Ecto neural progenitor cell (in vitro differentiated cells): ENCODE measurements at places on chromosomes 16 and 17.

- no peak for DNase-seq
Measured at GRCh38 chr16:69848637-69849545, 86.8 kb downstream of the WWP2 start.

DNA sequence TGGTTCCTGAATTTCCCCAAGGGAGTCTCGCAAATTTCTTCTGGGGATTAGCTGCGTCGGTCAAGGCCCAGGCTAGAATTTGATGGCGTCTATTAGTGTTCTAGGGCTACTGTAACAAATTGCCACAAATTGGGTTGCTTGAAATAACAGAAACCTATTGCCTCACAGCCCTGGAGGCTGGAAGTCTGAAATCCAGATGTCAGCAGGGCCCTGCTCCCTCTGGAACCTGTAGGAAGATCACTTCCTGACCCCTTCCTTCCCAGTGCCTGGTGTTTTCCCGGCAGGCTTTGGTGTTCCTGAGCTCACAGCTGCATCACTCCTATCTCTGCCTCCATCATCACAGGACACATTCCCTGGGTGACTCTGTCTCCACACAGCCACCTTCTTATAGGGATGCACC, 24.4 kb downstream of the DHRS7C start:
- DNase-seq, result no peak

- DNase-seq, result peak; percentile 61
Measured at GRCh38 chr16:19071811-19072777, 4.7 kb downstream of the COQ7 start.

DNA sequence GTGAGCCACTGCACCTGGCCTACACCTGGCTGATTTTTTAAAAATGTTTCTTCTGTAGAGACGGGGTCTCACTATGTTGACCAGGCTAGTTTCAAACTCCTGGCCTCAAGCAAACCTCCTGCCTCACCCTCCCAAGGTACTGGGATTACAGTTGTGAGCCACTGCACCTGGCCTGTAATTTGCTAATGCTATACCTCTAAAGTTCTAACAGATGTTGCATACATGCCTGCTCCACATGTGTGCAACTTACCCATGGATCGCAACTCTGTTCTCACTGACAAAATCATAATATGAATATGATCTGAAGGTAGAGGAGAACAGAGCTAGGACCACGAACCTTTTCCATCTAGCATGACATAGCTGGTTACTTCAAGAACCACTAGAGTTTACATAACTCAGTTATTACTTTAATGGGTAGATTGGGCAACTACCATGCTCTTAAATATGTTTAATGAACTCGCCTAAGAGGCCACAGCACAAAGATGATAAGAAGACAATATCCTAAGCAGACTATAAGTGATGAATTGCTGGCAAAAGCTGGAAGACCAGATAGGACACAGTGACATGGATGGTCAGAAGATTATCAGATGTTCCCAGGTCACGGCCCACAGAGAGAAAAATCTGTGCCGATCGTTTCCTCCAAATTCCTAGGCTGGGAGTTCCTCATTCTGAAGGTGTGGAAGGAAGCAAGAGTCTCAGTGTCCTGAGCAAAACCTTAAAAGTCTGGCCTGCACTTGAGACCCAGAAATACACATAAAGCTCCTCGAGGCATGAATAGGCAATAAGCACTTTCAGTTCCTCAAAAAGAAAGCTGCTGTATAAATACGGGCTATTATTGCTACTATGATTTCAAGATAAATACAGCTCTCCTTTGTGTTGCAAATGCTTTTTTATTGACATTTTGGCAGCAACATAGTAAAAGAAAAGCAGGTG, 53.6 kb upstream of the ICAM2 start:
- DNase-seq, result no peak

- DNase-seq, result no peak
Measured at GRCh38 chr17:81454473-81454872, 58.1 kb downstream of the ACTG1 start.

DNA sequence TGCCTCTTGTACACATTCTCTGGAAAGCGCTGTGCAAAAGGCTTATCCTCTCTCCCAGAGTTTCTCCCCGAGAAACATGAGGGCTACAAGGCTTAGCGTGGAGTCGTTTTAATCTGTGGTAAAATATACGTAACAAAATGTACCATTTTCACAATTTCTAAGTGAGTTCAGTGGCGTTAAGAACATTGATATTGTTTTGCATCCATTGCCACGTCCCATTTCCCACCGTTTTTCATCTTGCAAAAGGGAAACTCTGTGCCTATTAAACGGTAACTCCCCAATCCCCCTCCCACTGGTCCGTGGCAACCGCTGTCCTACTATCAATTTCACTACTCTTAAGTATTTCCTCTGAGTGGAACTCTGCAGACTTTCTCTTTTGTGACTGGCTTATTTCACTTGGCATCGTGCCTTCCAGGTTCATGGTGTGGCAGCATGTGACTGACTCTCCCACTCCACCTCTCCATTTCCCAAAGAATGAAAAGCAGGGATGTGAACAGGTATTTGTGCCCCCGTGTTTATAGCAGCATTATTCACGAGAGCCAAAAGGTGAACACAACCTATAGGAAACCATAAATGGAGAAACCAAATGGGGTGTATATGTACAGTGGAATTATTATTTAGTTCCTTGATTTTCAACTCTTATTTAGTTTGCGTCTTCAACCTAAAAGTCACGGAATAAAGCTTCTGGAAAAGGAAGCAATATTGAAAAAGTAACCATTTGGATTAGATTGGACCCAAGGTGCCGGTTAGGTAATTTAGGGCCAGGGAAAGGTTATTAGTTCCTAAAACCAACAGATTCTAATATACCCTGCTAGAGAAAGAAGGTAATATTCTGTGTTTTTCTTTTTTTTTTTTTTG, 1.1 kb upstream of the USP32 start:
- no peak for DNase-seq

DNA sequence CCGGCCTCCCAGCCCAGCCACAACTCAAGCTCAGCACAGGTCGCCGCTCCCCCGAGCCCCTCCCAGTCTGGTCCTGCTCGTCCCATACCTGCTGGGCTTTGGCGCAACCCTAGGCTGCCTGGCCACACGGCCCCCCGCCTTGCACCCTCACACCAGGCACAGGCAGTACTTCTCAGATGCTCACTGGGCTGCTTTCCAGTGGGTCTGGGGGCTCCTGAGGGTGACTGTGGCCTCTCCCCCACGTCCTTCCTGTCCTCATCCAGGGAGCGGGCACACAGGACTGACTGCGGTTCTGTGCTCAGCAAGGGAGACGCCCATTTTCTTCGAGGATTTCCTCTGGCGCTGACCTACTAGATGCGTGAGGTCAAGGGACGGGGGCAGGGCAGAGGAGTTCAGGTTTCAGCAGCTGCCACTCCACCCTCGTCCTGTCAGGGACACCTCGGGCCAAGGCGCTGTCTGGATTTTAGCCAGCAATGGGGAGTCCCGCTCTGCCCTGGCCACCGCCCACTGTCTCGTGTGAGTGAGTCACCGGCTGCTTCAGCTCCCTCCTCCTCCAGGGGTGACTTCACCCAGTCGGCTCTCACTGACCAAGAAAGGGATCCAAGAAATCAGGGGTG, 115.8 kb downstream of the NPIPB11 start:
- DNase-seq, result peak; percentile 83

- no peak for DNase-seq
Measured at GRCh38 chr16:49964973-49965372, 60.1 kb upstream of the CNEP1R1 start.

DNA sequence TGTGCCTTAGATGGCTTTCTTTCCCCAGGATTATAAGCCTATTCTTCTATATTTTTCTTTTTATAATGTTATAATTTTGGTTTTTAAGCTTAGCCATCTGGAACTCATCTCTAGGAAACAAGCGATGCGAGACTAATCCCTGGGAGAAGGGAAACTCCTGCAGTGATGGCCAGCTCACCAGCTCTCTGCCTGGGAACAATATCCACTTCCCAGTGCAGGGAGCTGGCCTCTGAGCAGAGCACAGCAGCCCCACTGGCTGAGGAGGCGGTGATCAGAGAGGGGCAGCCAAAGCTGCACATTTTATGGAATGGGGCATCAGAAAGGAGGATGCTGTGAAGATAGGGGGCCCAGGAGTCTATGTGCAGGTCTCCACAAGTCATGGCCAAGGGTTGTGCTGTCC, 183.3 kb downstream of the LGALS9B start:
- DNase-seq, result peak; percentile 71

DNA sequence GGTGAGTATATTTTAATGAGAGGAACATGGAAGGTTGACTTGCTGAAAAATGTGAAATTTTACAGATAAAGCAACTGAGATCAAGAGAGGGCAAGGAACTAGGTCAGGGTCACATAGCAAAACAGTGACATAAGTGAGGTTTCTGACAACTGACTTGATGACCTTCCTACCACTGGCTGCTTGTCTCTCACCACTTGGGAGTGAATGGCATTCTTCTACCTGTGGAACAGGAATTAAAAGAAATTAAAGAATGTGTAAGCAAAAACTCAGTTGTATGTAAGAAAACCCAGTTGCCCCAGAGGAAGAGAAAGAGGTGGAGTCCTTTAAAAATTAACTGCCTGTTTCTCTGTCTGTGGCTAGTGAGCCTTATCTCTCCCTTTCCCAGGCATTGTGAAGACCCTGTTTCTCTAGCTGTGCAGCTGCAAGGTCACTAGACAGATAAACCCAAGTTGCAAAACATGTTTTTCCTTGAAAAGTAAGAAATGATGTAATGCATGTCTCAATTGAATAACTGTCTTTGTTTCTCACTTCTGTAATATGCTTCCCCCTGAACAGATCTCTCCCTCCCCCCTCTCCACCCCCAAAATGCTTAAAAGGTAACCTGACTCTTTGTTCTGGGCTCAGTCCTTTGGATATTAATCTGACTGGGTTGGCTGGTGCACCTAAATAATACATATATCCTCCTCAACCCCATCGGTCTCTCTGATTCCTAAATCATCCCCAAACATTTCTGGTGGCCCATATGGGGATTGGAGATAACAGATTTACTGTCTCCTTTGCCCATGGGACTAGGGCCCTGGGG, 23.4 kb downstream of the ACSM1 start:
- DNase-seq, result no peak

- no peak for DNase-seq
Measured at GRCh38 chr17:27327871-27328270, 34.0 kb downstream of the WSB1 start.

DNA sequence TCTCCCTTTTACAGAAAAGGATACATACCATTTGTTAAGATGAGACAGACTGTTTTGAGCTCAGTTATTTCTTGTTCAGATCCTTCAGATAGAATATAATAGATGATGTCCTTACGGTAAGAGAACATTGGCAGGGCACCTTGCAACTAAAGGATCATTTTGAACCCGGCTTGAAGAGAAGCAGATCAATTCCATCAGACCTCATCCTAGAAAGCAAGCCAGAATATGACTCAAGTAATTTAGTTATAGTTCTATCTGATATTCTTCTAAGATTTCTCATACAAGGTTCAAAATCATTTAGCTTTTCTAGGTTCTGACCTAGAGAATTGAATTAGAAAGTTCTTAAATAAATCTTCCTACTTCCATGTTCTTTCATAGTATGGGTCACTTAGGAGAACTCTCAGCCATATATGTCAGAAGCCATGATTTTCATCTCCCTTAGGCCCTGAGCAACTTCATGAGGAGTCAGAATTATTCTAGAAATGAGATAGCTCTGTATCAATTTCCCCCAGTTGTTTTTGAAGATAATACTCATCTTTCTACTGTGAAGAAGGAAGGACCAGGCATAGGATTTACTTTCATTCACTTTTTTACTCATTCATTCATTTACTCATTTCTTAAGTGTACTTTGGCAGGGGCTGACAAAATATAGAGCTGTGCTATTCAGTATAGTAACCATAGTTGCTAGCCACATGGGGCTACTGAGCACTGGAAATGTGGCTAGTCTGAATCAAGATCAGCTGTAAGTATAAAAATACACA, 2.5 kb upstream of the CMTM1 start:
- DNase-seq, result no peak

DNA sequence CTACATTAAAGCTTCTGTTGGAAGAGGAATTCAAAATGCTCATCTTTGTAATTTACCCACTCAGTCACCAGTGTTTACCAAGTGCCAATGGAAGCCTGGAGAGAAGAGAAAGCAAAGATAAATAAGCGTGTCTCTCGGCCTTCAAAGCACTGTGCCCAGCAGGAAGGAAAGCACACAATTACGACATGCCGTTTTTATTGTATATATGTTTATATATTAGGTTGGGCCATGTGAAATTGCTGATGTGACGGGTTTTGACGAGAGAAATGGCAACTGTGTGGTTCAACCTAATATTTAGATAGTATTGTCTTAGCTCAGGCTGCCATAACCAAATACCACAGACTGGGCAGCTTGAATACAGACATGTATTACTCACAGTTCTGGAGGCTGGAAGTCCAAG, 79.3 kb upstream of the HSBP1 start:
- no peak for DNase-seq

- DNase-seq, result no peak
Measured at GRCh38 chr16:2429771-2430663, 770 bp downstream of the CCNF start.

- no peak for DNase-seq
Measured at GRCh38 chr17:80855948-80856862, 135.4 kb upstream of the CHMP6 start.

DNA sequence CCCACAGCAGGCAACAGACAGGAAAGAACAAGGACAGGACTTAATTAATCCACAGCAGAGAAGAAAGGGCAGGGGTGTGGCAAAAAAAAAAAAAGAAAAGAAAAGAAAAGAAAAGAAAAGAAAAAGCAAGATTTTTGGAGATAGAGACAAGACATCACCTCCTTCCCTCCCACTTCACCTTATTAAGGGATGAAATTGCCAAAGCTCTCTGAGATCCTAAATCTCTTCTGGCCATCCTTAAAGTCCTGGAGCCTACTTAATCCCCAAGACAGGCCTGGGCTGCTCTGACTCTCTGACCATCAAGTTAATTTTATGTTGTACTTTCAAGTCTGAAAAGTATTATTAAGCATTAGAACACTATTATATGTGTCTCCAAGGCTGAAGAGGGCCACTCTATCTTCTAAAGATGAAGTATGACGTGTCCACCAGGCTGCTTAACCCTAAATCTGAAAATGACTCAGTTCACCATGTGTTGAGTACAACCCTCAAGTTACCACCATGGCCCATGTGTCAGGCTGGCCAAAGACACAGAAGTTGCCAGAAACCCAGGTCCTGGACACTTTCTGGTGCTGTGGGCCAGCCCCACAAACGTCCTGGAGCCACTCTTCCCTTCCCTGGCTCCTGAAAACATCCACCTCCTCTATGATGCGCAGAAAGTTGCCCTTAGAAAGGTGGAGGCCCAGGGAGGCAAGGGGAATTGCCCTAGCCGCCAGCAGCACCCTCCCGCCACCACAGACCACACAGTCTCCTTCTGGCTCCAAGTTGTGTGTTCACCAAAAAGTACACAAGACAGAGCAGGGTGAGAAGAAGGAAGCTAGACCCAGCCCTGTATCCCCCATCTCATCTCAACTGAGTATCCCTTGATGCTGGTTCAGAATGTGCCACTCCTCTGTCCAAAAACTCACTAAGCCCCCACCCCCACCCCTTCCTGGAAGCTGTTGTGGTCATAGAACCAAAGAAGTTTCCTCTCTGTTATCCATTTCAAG, 2.7 kb downstream of the SOCS1 start:
- DNase-seq, result no peak

GRCh38 chr16:78624366-78624765, 524.9 kb downstream of the WWOX start:
- DNase-seq, result no peak
